ENCODE measurements at places on chromosomes 3 and 15. TPM values are rescaled to one million over a fixed set of nuclear protein-coding genes. Genes with fewer than 3 reads are reported as not detected.

- no peak for DNase-seq
- H3K36me3 ChIP-seq: no peaks in the 10 kb centered on the region
- H3K4me3 ChIP-seq: no peak overlapping the region
- H3K27ac ChIP-seq: no peak overlapping the region
- H3K4me1 ChIP-seq: no peaks in the 10 kb centered on the region
These were observed 119.1 kb upstream of the ADAMTS9 start for GRCh38 chr3:64806668-64807605.

- H3K27me3 ChIP-seq: no peaks in the 10 kb centered on the region
- no peak overlapping the region for H3K4me3 ChIP-seq
- no peak for DNase-seq
- no peaks in the 10 kb centered on the region for H3K36me3 ChIP-seq
- no peak overlapping the region for H3K27ac ChIP-seq
- H3K4me1 ChIP-seq: no peaks in the 10 kb centered on the region
These were observed 975.3 kb upstream of the GBE1 start for GRCh38 chr3:82736696-82737277.

GRCh38 chr3:166171695-166172094 lies 334.5 kb upstream of the BCHE start:
- no peak for DNase-seq
- H3K4me1 ChIP-seq: no peaks in the 10 kb centered on the region
- H3K27me3 ChIP-seq: no peaks in the 10 kb centered on the region
- H3K36me3 ChIP-seq: no peaks in the 10 kb centered on the region
- H3K4me3 ChIP-seq: no peak overlapping the region

- no peaks in the 10 kb centered on the region for H3K36me3 ChIP-seq
- H3K27me3 ChIP-seq: peaks cover 3% of the 10 kb centered on the region
- DNase-seq: no peak
These were observed 20.7 kb downstream of the ATP2B2 start for GRCh38 chr3:10484709-10485108.

DNA sequence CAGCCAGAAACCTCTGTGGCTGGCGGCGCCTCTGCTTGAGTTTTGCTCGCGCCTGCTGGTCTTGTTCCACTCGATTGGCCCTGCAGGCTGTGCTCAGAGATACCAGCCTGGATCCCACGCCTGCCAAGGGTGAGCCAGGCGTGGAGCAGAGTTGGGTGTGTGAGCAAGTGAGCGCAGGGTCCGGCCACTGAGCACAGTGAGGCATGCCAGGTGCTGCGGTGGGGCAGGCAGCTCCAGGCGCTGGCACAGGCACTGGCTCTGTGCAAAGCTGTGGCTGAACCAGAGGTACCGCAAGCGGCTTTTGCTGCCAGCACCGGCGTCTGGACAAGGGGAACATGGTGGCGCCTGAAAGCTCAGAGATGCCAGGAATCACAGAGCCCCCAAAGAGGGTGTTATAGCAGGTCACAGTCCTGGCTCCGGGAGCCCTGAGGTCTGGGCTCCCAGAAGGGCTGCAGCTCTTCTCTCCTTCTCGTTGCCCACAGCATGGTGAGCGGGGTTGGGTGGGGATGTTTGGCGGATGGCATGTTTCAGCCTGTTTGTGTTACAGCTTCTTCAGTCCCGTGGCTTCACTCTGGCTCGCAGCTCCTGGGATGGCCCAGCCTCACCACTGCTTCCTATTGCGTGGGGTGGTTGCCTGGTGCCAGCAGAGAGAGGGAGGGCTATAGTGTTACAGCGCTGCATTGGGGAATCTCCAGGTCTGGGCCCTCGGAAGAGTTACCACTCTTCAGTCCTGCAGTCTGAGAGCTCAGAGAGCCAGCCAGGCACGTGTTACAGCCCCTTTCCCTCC lies 73.9 kb downstream of the NR1D2 start:
- H3K4me3 ChIP-seq: no peak overlapping the region
- no peaks in the 10 kb centered on the region for H3K4me1 ChIP-seq
- DNase-seq: no peak
- H3K36me3 ChIP-seq: no peaks in the 10 kb centered on the region

DNA sequence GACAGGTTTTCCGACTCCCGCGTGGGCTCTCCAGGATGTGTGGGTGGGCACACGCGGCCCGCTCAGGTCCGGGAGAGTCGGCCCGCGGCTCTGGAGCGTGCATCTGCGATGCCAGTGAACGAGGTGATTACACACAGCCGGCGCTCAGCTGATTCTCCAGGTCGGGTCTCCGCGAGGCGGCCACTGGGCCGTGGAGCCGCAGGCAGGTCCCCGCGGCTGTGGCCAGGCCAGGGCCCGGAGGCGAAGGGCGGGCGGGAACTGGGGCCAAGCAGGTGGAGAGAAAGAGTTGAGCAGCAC lies 13.2 kb downstream of the PAK6 start:
- H3K36me3 ChIP-seq: no peaks in the 10 kb centered on the region
- H3K4me1 ChIP-seq: peaks cover 5% of the 10 kb centered on the region
- DNase-seq: no peak
- H3K27me3 ChIP-seq: peaks cover 37% of the 10 kb centered on the region
- no peak overlapping the region for H3K27ac ChIP-seq
- no peak overlapping the region for H3K4me3 ChIP-seq

GRCh38 chr15:36024031-36024688 lies 478.2 kb upstream of the DPH6 start:
- H3K4me1 ChIP-seq: no peaks in the 10 kb centered on the region
- H3K27me3 ChIP-seq: no peaks in the 10 kb centered on the region
- no peak overlapping the region for H3K4me3 ChIP-seq
- no peak overlapping the region for H3K27ac ChIP-seq

GRCh38 chr3:27483117-27484014 lies 818 bp downstream of the SLC4A7 start:
- H3K4me3 ChIP-seq: peak overlapping the region; percentile 100
- DNase-seq: peak; percentile 20
- H3K27me3 ChIP-seq: no peaks in the 10 kb centered on the region
- peaks cover 18% of the 10 kb centered on the region for H3K36me3 ChIP-seq

- no peaks in the 10 kb centered on the region for H3K36me3 ChIP-seq
- H3K4me3 ChIP-seq: no peak overlapping the region
- DNase-seq: no peak
- no peak overlapping the region for H3K27ac ChIP-seq
These were observed 66.7 kb upstream of the DNAJC19 start for GRCh38 chr3:181056136-181056732.

DNA sequence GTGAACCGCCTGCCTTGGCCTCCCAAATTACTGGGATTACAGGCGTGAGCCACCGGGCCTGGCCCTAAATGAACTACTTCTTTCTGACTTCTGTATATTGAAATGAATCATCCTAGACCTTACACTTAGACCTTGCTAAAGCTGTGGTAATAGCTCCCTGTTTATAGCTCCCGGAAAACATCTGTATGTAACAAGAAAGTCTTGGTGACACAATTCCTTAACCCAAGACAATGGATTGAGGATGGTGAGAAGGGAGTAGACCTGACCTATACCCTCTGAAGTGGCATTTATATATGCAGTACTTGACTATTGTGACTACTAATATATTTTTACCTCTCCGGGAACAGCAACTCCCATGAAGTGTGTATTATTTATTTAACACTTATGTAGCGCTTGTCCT lies 48.0 kb upstream of the TBL1XR1 start:
- H3K4me3 ChIP-seq: no peak overlapping the region
- no peaks in the 10 kb centered on the region for H3K4me1 ChIP-seq
- no peaks in the 10 kb centered on the region for H3K27me3 ChIP-seq
- DNase-seq: no peak
- no peaks in the 10 kb centered on the region for H3K36me3 ChIP-seq

- peaks cover 9% of the 10 kb centered on the region for H3K36me3 ChIP-seq
- no peak overlapping the region for H3K4me3 ChIP-seq
- no peak for DNase-seq
- peaks cover 2% of the 10 kb centered on the region for H3K27me3 ChIP-seq
- H3K4me1 ChIP-seq: peaks cover 8% of the 10 kb centered on the region
- peak overlapping the region; percentile 8 for H3K27ac ChIP-seq
These were observed 6.4 kb downstream of the CPLX3 start for GRCh38 chr15:74832826-74833225.

DNA sequence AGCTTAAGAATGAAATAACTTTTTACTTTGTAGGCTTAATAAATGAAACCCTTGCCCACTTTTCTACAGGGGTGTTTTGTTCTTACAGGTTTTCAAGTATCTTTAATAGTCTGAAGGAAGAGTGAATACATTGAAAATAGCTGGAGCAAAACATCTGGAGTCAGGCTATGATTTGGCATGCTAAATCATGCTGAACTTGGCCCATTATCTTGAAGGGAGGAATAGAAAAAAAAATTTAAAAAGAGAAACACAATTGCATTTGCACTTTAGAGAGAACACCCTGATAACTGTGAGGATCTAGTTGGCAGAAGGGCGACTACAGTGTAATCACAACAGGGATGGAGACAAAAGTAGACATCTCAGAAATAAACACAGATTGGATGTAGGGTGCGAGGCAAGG lies 1.8 kb upstream of the IQGAP1 start:
- no peak for DNase-seq
- H3K36me3 ChIP-seq: peaks cover 14% of the 10 kb centered on the region

DNA sequence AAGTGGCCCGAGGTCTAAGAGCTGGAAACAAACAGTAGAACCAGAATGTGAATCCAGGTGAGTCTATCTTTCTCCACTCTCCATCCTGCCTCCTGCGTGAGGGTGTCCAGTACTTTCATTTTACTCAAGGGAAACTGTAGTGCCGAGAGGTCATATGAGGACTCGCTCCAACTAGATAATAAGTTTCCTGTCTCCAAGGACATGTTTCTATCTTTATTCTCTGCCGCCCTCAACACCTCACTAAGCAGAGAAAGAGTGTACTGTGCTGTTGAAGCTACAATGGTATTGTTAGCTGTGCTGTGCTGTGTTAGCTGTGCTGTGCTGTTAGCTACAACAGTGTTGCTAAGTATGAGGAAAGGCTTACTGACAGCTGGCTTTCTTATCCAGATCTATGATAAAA lies 137.9 kb upstream of the COL8A1 start:
- no peak overlapping the region for H3K27ac ChIP-seq
- no peak for DNase-seq
- H3K36me3 ChIP-seq: no peaks in the 10 kb centered on the region
- no peak overlapping the region for H3K4me3 ChIP-seq
- peaks cover under 1% of the 10 kb centered on the region for H3K4me1 ChIP-seq

DNA sequence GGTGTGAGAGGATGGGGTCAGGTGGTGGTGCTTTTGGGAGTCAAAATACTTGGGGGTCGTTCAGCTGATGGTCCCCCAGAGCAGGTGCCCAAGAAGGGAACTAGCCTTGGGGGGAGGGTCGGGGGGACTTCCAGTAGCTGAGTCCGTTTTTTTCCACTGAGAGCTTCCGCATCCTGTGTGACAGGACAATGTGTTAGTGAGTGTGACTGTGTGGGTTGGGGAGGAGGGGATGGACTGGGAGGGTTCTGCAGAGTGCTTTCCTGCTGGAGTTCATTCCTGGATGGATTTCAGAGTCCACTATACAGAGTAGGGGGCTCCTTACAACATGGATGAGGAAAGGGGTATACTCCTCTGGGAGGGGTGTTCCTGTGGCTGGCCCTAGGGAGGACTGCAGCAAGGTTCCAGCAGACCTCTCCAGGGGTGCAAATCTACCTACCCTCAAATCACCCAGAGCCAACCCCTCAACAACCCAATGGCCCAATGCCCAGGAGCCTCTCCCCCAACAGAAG lies 601 bp upstream of the HYAL2 start:
- peak overlapping the region; percentile 18 for H3K27ac ChIP-seq
- peaks cover 39% of the 10 kb centered on the region for H3K4me1 ChIP-seq
- no peak overlapping the region for H3K4me3 ChIP-seq
- H3K27me3 ChIP-seq: no peaks in the 10 kb centered on the region
- peaks cover 16% of the 10 kb centered on the region for H3K36me3 ChIP-seq
- DNase-seq: no peak

GRCh38 chr3:182618085-182618732 lies 175.1 kb upstream of the ATP11B start:
- H3K4me1 ChIP-seq: no peaks in the 10 kb centered on the region
- H3K4me3 ChIP-seq: no peak overlapping the region
- no peaks in the 10 kb centered on the region for H3K36me3 ChIP-seq
- no peak for DNase-seq
- peaks cover 5% of the 10 kb centered on the region for H3K27me3 ChIP-seq
- no peak overlapping the region for H3K27ac ChIP-seq

DNA sequence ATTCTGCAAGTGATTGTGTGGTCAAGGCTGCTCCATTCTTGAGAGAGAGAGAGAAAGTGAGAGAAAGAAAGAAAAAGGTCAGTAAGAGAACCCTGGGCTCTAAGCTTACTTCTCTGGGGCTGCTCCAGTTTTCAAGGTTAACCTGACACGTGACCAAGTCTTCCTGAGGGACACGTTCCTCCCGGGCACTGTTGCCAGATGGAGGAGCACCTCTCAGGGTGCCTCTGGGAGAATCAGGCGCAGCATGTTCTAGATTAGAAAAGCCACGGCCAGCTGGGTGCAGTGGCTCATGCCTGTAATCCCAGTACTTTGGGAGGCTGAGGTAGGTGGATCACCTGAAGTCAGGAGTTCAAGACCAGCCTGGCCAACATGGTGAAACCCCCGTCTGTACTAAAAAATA lies 60.8 kb downstream of the ITGA11 start:
- H3K36me3 ChIP-seq: no peaks in the 10 kb centered on the region
- DNase-seq: no peak
- H3K27ac ChIP-seq: no peak overlapping the region
- H3K27me3 ChIP-seq: peaks cover 11% of the 10 kb centered on the region

- DNase-seq: no peak
- peaks cover 28% of the 10 kb centered on the region for H3K4me1 ChIP-seq
- H3K27me3 ChIP-seq: peaks cover 3% of the 10 kb centered on the region
- H3K36me3 ChIP-seq: peaks cover 5% of the 10 kb centered on the region
- H3K27ac ChIP-seq: no peak overlapping the region
- no peak overlapping the region for H3K4me3 ChIP-seq
These were observed 475.6 kb upstream of the PROK2 start for GRCh38 chr3:72260588-72260910.

- H3K27me3 ChIP-seq: no peaks in the 10 kb centered on the region
- DNase-seq: no peak
- H3K4me3 ChIP-seq: no peak overlapping the region
- no peaks in the 10 kb centered on the region for H3K36me3 ChIP-seq
- no peaks in the 10 kb centered on the region for H3K4me1 ChIP-seq
- H3K27ac ChIP-seq: no peak overlapping the region
These were observed 88.3 kb upstream of the FRMD4B start for GRCh38 chr3:69474186-69474585.

- H3K4me1 ChIP-seq: peaks cover 23% of the 10 kb centered on the region
- H3K4me3 ChIP-seq: no peak overlapping the region
- no peaks in the 10 kb centered on the region for H3K27me3 ChIP-seq
- peaks cover 32% of the 10 kb centered on the region for H3K36me3 ChIP-seq
These were observed 24.4 kb downstream of the NAA50 start for GRCh38 chr3:113721636-113722035.

DNA sequence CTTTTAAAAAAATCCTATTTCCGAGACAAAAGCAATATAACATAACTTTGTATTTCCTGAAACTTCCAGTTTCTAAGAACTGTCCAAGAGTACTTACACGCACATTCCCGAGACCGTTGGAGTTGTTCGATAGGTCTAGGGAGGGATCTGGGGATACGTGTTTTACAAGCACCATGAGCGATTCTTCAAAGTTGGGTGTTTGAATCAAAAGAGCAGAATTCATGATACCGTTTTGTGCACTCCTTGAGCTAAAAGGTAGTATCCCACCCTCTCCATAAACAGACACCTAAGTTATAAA lies 700 bp upstream of the EDEM1 start:
- peak overlapping the region; percentile 95 for H3K27ac ChIP-seq
- H3K27me3 ChIP-seq: no peaks in the 10 kb centered on the region
- H3K4me3 ChIP-seq: peak overlapping the region; percentile 93
- DNase-seq: no peak
- H3K4me1 ChIP-seq: peaks cover 39% of the 10 kb centered on the region

TTC21A gene
- 1.0 TPM for total RNA-seq

CPB1 gene
- total RNA-seq: not detected

FANCD2 gene
- 64.2 TPM for total RNA-seq

GABRR3 gene
- total RNA-seq: not detected

METTL6 gene
- total RNA-seq: 15.8 TPM

PLA1A gene
- total RNA-seq: 0.22 TPM

FANCD2OS gene
- total RNA-seq: not detected

FAM174B gene
- 4.9 TPM for total RNA-seq

TMEM40 gene
- total RNA-seq: not detected

POTEB3 gene
- not detected for total RNA-seq

Measured in activated T-helper 1 cell treated with anti-CD3 and anti-CD28 coated beads, Interleukin-12 subunit alpha, Interleukin-12 subunit beta, Interleukin-2, Interleukin-4 antibody, amounts not matched to agents 30 ng/mL and 10 ng/mL and 1 ng/mL, durations not matched to agents 14 hours and 24 hours and 36 hours (primary cell).